Activated CD8-positive, alpha-beta memory T cell treated with anti-CD3 and anti-CD28 coated beads, Interleukin-2, amount 10 ng/mL, durations not matched to agents 7 days and 5 days (primary cell): ENCODE measurements at places on chromosomes 5 and 9. TPM values are rescaled to one million over a fixed set of nuclear protein-coding genes. Genes with fewer than 3 reads are reported as not detected.

Gene SLC22A4
- total RNA-seq, result 0.75 TPM

Gene BAAT
- total RNA-seq, result not detected

Gene FREM1
- total RNA-seq, result not detected

Gene TMEM203
- total RNA-seq, result 36.9 TPM

Gene PPP2CA
- total RNA-seq, result 194 TPM

Gene INSL4
- total RNA-seq, result not detected

Gene ZNF883
- not detected for total RNA-seq
